NCI-H2227 treated with DMSO at 0.1 percent for 48 hours (cell line): ENCODE measurements at places on chromosomes 7 and 10.

DNA sequence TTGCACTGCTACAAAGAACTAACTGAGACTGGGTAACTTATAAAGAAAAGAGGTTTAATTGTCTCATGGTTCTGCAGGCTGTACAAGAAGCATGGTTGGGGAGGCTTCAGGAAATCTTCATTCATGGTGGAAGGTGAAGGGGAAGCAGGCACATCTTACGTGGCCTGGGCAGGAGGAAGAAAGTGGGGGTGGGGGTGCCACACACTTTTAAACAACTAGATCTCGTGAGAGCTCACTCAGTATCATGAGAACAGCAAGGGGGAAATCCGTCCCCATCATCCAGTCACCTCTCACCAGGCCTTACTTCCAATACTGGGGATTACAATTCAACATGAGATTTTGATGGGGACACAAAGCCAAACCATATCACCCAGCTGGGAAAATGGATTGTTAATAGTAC, 281.7 kb downstream of the AUTS2 start:
- no peak for DNase-seq

GRCh38 chr7:116433246-116433645, 66.3 kb upstream of the CAV2 start:
- no peak for DNase-seq

DNA sequence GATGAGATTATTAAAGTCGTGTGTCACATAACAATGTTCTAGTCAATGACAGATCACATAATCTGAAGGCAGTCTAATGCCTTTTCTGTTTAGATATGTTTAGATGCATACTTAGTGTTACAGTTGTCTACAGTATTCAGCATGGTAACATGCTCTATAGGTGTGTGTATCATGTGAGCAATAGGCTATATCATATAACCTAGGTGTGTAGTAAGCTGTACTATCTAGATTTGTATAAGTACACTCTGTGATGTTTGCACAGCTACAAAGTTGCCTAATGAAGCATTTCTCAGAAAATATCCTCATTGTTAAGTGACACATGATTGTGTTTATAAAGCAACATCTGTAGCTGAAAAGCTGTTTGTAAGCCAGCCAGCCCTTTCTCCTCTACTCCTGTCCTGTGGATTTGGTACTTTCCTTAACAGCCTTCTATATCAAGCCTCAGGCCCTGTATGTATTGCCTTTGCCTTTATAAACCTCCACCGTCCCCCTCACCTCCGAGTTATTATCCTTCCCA, 6.3 kb downstream of the HECTD2 start:
- DNase-seq: no peak

DNA sequence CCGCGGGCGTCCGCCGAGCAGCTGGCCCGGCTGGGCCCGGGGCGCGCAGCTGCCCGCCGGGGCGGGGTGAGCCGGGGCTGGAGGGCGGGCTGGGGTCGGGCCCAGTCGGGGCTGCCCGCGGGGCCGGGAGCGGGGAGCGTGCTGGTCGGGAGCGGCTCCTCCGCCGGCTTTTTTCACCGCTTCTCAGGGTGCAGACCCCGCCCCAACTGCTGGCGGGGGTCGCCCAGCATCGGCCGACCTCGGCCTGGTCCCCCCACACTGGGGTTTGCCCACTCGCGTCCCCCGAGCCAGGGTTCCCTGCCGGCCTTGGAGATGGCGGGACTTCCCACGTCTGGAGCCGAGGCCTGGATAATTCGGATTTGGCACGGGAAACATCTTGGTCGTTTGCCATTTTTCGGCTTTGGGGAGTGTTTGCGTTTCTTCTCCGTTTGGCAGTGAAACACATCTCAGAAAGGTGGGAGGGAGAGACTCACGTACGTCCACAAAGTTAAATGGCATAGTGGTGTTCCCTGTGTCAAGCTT, 432 bp downstream of the TMEM248 start:
- DNase-seq: no peak

GRCh38 chr7:126723966-126724544, 528.7 kb downstream of the GRM8 start:
- DNase-seq: no peak

GRCh38 chr10:116287906-116288501, 15.0 kb upstream of the GFRA1 start:
- peak; percentile 16 for DNase-seq

DNA sequence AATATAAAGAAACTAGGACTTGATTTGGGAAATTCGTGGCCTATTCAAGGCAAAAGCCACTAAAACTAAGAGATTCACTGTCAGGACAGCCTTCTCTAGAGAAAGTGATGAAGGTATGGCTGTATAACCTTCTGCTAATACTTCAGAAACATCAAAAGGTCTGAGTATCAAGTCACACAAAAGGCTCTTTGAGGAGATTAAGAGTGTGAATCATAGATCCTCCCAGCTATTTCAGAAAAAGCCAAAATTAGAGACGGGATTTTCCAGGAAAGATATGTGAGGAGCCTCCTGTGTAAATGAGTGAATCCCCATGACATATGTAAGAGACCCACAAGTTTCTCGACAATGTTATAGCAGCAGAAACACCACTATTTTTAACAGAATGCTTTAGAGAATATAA, 56.2 kb downstream of the UBE3C start:
- no peak for DNase-seq

DNA sequence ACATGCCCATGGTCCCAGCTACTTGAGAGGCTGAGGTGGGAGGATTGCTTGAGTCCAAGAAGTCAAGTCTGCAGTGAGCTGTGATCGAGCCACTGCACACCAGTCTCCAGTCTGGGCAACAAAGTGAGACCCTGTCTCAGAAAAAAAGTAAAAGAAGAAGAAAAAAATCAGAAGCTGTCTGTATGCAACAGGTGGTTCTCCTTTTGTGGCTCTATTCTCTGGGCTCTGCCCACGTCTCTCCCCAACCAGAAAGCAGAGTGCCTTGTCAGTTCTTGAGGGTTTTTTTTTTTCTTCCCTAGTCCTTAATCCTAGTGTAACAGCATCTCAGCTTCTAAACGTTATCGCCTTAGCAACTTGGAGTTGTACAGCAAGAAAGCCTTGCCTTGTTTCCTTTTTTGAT, 89.5 kb downstream of the PRKCQ start:
- DNase-seq: no peak

GRCh38 chr10:5817322-5818047, 4.3 kb upstream of the GDI2 start:
- no peak for DNase-seq

GRCh38 chr10:78199005-78199725, 165.5 kb downstream of the RPS24 start:
- DNase-seq: no peak

GRCh38 chr7:101166648-101166908, 1.2 kb upstream of the VGF start:
- no peak for DNase-seq

- DNase-seq: no peak
Measured at GRCh38 chr10:108450280-108450679, 1285.8 kb upstream of the SORCS1 start.

DNA sequence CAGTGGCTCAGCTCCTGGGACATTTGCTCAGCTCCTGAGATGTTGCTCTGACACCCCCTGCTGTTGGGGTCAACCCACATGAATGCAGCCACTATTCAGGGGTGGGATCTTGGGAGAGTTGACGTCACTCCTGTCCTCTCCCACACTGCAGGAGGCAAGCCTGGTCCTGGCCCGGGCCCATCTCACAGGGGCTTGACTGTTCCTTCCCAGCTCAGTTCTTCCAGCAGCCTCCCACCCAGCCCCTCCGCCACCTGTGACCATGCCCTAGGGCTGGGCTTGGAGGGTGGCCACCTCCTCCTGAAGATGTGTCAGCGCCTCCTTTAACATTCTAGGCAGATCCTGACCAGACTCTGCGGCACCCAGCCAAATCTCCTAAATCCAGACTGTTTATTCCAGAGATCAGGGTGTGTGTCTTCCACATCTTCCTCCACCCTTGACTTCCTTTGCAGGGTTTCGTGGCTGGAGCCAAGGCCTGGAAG, 19.1 kb upstream of the OPALIN start:
- no peak for DNase-seq

DNA sequence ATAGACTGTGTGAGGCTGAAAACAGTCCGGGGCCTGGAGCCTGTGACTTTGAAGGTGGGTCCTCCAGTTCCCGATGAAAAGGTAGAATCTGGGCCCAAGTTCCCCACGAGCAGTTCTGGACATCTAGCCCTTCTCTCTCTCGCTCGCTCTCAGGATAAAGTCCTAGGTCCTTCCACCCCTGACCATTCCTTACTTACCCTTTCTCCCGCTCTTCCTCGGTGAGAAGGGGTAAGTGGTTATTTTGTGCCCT, 713 bp downstream of the IMMP2L start:
- peak; percentile 57 for DNase-seq

DNA sequence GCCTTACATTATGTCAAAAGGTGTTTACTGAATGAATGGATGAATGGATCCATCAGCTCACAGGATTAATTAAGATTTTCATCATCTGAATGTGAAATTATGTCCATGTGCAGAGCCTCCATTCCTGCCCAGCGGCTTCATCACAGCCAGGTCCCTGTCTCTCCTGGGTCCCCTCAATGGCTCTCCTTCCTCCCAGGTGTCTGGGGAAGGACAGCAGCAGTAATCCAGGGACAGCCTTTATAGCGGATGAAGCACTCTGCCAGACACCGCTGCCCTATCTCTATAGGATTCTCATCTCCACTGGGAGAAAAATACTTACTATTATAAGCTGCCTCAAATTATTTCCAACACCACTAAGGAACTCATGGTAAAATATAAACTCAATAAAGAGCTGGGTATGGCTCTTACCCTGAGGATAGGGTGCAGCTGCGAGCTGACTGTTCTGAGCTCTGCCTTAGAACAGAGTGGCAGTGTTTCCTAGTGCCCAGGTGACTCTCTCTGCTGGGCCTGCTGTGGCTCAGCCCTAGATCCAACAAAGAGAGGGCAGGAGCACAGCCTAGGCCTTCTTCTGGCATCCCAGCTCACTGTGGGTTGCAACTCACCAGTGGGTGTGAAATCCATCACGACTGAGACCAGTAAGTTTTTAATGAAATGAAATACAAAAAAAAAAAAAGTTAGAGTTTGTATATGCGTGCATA, 38.3 kb downstream of the GPRIN2 start:
- DNase-seq: no peak

DNA sequence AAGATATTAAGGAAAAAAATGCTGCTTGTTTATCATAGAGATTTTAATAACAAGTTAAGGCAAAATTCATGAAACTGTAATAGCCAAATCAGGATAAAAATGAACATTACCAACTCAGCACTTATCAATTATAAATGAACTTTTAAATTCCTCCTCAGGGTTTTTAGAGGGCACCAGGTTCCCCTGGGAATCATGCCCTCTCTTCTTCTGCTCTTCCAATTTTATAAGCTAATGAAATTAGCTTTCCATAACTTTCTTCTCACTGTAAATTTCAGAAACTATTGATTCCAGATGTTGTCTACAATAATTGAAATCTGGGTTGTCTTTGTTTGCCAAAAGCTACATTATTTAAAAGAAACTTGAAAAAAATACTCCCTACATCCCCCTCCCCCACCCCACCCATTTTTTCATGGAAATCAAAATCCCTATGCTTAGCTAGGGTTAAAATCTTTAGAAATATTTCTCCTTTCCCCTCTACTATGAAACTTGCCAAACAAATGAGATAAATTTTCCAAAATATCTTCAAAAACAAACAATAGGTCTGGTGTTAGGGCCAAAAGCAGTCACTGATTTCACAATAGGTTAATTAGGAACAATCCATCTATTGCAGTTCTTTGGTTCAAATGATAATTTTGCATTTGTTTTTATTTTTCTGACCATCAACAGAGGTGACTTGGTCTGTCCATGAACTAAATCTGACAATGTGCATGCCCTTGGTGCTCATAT, 187.7 kb downstream of the DOCK4 start:
- DNase-seq: no peak

DNA sequence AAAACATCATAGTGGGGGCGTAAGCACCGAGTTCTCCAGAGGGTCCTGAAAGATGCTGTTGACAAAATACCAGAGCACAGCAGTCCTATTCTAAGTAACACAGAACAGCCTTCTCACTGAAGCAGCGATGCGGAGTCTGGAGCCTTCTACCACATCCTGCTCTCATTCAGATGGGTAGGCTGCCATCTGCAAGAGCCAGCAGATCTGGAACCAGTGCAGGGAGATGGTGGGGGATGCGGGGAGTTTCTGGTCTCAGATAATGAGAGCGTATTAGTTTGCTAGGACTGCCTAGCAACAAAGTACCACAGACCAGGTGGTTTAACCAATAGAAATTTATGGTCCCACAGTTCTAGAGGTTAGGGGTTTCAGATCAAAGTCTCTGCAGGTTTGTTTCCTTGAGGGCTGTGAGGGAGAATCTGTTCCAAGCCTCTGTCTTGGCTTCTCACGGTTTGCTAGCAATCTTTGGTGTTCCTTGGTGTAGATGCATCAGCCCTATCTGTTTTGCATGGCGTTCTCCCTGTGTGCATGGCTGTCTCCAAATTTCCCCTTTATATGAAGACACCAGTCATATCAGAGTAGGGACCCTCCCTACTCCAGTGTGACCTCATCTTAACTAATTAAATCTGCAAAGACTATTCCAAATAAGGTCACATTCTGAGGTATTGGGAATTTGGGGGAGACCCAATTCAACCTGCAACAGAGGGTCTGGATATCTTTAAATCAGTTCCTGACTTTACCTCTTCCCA, 52.0 kb upstream of the STEAP1B start:
- no peak for DNase-seq

DNA sequence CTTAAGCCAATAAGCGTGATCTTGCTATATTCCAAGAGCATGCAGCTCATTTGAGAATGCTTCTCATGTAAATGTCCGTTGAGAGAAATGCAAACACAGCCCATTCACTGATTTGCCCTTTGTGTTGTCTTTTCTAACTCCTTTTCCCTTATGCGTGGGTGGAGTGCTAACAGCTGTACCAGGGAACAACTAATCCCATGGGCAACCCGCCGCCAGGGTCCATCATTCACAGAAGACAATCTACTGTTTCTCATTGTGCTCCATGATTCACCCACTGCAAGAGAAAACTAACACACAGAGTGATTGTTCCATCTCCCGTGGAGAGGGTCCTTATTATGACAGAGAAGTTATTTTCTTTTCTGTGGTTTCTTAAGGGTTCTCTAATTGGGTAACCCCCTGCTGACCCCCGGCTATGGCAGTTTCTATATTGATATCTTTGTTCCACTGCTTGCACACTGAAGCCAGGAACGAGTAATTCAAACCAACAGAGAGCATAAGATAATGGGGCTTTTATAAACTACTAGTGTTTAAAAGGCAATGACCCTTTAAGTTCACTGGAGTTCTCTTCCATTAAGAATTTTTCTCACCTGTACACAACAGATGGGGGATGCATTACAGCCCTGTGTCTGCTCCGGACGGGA, 298.7 kb downstream of the BAMBI start:
- no peak for DNase-seq

- no peak for DNase-seq
Measured at GRCh38 chr7:27842851-27843250, 102.9 kb downstream of the TAX1BP1 start.

DNA sequence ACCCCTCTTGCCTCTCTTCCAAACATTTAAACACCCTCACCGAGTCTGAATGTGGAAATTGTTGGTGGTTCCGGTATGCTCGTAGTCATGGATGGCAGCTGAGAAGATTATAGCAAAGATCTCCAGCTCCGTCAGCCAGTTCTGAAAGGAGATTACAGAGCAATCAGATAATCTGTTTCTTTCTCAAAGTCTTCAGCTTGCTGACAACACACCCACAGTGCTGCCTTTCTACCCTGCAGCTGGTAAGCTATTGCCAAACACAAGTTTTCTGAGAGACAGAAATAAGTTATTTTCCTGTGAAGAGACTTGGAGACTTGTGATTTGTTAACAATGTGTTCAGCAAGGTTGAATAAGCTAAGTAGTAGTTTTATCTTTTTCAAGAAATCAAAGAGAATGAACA, 163.6 kb downstream of the PPP1R17 start:
- no peak for DNase-seq

- no peak for DNase-seq
Measured at GRCh38 chr7:158689488-158689887, 15.1 kb downstream of the NCAPG2 start.

GRCh38 chr10:30973737-30974136, 57.9 kb downstream of the ZNF438 start:
- no peak for DNase-seq
